ENCODE measurements at places on chromosomes 16 and 17.

- no peak for DNase-seq
These were observed 32.4 kb downstream of the LCMT1 start for GRCh38 chr16:25143928-25144327.

DNA sequence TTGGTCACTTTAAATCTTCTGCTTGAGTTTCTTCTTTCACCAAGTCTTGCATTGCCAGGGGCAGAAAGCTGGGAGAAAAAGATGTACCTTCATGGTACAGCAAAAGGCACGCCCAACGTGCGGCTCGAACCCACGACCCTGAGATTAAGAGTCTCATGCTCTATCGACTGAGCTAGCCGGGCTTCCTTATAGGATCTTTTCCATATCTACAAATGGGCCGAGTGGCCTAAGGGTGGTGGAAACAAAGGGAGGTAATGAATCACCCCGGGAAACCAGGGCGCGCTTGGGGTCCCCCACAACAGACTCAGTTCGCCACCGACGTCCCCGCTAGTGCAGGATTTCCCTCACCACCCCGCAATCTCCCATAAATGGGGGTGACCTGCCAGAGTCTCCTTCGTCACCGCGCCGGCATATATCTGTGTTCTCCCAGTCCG lies 7.5 kb upstream of the OR1F1 start:
- DNase-seq: no peak

DNA sequence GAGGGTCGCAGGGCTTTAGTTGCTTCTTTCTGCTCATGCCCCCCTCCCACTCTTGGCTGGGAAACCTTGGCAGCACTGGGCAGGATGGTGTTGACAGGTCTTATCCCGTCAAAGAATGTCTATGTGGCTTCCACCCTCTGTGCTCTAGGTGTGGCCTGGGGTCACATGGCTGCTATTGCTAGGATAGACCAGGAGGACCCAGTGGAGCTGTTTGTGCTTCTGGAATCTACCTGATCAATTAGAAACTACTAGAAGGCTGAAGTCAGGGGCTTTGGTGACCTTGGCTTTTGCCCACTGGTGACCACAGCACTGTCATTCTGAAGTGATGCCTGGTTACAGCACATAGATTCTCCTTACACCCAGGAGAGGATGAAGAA lies 105.8 kb downstream of the CMIP start:
- no peak for DNase-seq

- no peak for DNase-seq
These were observed 266.1 kb upstream of the DYNLRB2 start for GRCh38 chr16:80274576-80275191.

DNA sequence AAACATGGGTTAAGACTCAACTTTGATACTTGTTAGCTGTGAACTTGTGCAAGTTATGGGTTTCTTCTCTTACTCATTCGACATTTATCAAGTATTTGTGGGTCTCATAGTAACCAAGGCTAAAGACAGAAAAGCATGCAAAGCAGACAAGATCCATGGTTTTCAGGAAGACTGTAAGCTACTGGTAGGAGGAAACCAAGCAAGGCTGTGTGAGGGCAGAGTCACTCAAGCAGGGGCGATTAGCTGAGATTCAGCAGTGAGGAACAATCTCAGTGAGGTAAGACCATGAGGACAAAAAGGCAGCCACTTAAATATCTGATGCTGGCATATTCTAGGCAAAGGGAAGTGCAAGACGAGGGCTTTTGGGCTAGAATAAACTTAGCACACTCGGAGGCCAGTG lies 29.5 kb downstream of the MBTD1 start:
- DNase-seq: no peak

- no peak for DNase-seq
These were observed 159.6 kb downstream of the PRKCA start for GRCh38 chr17:66462010-66462409.

- DNase-seq: peak; percentile 51
These were observed 787 bp downstream of the CTCF start for GRCh38 chr16:67562918-67563707.

- DNase-seq: no peak
These were observed 56.7 kb upstream of the ERCC4 start for GRCh38 chr16:13863075-13863765.

DNA sequence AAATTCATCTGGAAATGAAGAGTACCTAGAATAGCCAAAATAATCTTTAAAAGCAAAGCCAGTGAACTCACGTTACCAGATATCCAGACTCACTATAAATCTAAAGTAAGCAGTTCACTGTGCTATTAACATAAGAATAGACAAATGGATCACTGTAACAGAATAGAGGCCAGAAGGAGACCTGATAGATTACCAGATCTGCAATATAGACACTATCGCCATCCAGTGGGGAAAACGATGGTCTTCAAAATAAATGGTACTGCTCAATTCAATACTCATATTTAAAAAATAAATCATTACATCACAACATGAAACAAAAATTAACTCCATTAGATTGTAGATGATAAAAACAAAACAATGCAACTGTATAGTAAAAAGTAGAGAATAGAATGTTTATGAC lies 158.6 kb upstream of the CDH8 start:
- no peak for DNase-seq

DNA sequence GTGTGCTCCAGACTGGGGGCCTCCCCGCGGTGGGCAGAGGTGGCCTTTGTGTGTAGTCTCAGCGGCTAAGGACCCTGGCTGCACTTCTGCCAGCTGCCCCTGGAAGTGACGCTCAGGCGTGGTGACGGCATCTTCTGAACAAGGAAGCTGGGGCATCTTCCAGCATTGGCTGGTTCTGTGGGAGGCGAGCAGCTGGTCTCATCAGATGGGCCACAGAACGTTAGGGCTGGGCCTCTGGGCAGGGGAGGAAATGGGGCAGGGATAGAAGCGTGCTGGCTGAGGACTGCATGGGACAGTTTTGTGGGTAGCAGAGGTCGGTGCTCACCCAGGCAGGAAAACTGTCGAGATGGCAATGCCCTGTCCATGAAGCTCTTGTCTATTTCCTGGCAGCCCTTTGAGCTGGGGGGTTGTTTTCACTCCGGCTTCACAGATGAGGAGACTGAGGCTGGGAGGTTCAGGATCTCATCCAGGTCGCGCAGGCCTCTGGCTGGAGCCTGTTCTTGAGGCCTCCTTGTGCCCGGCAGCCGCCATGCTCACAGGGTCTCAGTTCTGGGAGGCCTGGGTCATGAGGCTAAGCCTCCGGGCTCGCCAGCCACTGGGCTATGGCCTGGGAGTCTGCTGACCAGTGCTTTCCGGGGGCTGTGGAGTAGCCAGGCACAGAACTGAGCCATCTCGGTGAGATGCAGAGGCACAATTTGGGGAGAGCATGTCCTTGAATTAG lies 16.3 kb downstream of the IRF8 start:
- DNase-seq: no peak

DNA sequence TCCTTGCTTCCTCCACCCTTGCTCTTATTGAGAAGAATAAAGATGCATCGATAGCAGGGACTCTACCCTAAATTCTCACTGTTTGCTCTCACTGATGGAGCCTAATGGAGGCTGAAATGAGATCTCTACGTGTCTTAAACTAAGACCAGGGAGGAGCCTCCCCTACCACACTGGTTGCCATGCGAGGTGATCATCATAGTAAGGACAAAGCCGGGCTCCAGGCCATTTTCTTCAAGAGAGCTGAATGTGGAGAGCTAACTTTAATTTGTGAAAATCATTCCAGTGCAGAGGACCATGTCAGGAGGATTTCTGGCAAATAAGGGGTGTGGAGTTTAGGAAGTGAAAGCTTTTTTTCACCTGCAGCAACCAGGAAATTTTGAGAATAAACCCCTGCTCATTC lies 5.6 kb downstream of the CDH11 start:
- no peak for DNase-seq

DNA sequence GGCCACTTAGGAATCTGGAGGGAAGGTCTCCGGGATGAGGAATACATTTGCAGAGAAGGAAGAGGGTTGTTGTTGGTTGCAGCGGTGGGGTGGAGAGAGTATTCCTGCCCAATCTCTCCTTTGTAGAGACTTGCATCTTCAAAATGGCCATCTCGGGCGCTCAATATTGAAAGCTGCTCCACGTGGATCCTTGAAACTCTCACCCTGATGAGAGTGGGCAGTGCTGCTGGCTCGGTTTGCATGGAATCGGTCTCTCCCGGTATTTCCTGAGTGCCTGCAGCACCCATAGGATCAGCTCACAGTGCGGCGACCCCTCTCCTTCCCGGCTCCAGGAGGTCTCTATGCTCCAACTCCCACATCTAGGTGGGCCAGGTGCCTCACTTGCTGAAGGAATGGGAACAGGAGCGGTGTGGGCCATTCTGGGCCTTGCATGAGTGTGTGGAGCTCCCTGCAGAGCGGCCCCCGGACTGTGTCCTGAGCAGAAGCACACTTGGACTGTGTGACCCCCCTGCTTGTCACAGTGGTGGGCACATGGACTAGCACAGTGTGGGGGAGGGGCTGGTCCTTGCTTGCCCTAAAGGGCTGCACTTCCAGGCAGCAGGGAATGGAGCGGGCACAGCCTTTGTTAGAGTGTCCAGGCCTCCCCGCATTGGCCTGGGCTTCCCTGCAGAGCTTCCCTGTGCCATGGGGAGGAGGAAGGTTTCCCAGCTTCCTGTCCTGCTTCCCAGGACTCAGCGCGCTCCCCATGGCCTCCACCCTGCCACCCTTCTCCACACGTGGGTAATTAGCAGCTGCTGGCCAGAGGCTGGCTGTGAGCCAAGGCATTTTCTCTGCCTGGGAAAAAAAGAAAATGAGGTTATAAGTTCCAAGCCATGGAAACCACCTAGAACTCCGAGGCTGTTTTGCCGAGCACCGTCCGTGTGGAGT lies 139.3 kb downstream of the IRF8 start:
- DNase-seq: no peak

- no peak for DNase-seq
These were observed 71.2 kb downstream of the PLD6 start for GRCh38 chr17:17134957-17135333.

GRCh38 chr16:1300664-1301476 lies 8.6 kb upstream of the UBE2I start:
- DNase-seq: peak; percentile 71

DNA sequence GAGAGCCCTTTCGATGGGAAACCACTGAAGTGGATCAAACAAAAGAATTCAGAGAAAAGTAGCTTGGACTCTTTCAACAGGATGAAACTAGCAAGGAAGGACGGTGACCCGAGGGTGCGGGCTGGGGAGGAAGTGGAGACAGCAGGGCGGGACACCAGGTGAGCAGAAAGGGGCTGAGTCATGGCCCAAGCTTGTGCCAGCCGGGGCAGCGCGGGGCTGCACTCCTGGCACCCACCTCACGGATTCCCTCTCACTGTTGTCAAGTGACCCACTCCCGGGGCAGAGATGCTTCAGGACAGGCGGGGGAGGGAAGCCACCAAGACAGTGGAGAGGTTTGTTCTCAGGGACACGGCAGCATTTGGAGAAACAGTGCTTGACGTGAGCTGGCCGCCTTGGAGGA lies 10.7 kb upstream of the RNF222 start:
- no peak for DNase-seq

- no peak for DNase-seq
These were observed 103.7 kb downstream of the XYLT1 start for GRCh38 chr16:17367036-17367435.

Data from T-helper 2 cell treated with Interferon-gamma antibody and Interleukin-4, amounts not matched to agents 5 μg/mL and 100 μg/mL, for 36 hours (primary cell).